ENCODE measurements at places on chromosomes 2 and 18.
A peak's percentile ranks its signal among the peaks of the same experiment; 100 is the strongest.

- no peak for DNase-seq
Observed at GRCh38 chr2:95052804-95053479, 27.4 kb downstream of the MAL start.

GRCh38 chr2:138010890-138011289 is 46.6 kb downstream of the HNMT start:
- DNase-seq: no peak

DNA sequence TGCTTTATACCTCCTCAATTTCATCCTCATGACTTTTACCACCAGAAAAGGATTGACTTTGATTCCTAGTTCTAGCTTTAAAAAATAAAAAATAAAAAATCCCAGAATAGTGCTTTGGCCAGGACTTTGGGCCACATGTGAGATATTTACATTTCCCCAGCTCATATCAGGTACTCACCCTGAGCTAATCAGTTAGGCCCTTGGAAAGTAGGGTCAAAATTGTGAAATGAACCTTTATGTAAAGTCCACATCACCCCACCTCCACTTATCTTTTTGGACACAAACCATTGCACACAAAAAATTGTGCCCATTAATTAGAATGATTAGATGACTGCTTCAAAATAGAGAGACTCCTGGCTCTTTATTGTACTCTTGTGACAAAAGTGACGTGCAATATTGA is 17.2 kb downstream of the ME2 start:
- no peak for DNase-seq

DNA sequence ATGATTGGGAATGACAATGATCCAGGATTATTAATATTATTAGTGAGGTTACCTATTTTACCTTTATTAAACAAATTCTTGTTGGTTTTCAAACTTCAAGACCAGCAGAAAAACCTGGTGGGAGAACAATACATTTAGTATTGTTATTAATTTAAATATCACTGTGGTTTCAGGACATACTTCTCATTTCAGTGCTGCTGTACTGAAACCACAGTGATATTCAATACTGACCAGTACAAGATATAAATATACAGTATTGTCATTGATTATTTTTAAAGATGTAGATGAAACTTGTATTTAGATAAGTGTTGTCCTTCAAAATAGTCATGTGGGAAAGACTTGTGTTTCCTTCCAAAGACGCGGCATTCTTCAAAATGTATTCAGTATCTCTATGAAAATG is 1047.3 kb upstream of the CELF4 start:
- DNase-seq: no peak

DNA sequence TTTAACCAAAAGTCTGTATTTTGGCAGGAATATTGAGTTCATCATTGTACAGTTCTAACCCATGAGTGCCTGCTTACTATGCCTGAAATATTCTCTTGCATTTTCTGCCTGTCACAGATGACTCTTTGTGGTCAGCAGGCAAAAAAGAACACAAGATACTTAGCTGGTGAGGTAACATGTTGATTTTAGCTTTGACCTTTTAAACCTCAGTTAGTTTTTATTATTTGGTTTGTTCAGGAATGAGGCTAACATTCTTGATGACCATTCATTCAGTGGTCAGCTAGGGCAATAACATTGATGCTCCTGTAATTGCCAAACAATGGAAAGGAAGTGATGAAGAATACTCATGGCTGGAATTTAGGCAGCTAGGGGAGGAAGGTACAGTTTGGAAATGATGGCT is 491.2 kb downstream of the PIK3C3 start:
- DNase-seq: no peak

DNA sequence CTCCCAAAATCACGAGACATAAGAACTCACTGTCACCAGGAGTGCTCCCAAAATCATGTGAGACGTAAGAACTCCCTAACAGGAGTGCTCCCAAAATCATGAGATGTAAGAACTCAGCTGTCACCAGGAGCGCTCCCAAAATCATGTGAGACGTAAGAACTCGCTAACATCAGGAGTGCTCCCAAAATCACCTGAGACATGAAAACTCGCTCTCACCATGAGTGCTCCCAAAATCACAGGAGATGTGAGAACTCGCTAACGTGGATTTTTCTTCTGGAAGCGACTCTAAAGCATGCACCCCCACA is 53.1 kb downstream of the CTDP1 start:
- DNase-seq: no peak

- DNase-seq: no peak
Observed at GRCh38 chr18:74914052-74914591, 294.8 kb downstream of the PTGR3 start.

- DNase-seq: no peak
Observed at GRCh38 chr2:38497670-38498037, 105.1 kb downstream of the HNRNPLL start.

GRCh38 chr2:129396980-129397599 is 582.4 kb upstream of the RAB6C start:
- peak; percentile 61 for DNase-seq

GRCh38 chr2:85801871-85802270 is 48.1 kb downstream of the ATOH8 start:
- no peak for DNase-seq

DNA sequence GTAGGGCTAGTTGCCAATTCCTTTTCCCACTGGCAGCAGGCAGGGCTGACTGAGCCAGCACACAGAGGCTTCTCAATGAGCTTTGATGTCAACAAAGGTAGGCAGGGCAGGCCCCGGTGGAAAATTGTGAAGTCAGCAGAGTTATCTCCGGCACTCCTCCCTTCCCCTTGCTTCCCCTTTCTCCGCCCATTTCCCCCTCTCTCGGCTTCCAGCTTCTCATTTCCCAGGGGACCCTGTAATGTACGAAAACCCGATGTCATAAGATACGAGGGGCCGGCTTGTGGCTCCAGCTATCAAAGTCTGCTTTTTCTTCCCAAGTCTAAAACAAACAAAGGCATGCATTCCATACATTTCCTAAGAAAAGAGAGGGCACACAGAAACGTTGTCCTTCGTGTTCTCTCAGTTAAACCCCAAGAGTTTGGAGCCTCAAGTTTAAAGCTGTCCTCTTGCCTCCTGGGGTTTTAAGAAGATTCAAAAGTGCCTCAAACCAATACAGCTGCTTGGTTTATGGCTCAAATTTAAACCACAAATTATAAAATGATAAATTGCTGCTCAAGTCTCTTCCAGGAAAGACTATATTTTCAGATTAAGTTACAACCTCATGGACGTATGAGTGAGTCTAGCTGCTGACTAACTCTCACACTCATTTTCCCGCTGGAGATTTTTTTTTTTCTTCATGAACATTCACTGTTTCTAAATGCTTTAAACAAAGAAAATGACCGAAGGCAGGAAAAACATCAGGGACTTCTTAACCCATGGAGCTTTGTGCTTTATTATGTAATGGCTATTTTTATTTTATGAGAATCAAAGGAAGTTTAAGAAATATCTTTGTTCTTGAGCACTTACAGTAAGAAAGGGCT is 27.2 kb upstream of the EML4 start:
- DNase-seq: no peak

DNA sequence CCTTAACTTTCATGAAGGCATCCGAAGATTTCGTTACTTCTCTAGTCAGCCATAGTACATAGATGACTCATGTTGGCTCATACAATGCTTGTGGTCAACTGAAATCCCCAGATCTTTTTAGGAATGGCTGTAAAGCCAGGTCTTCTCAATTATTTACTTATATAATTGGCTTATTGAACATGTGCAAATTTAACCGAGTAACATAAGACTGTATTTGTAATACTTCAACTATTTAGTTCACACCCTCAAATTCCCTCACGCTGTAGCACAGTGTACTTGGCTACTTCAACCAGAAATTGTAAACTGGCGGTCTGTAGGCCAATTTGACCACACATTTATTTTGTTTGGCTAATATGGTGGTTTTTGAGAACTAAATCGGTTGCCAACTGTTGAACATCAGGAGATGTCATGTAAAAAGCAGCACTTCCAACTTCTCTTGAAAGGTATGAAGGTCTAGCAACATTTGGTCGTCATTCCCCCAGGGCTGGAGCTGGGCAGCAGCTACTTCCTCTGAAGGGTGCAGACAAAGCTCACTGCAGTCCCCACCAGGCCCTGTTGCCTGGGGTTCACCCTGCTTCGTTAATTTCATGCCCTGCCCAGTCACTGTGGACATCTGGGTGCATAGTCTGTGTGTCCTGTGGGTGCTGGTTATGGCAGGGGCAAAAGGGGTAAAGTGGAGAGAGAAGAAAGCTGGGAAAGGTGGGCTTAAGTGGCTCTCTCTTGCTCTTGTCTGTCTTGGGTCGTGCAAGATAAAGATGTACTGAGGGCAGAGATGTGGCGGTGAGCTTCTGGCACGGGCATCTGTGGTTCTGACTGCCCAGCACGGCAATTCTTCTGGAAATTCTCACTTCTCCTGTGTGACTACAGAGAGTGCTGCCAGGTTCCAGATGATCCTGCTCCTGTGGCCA is 3.2 kb upstream of the SH3RF3 start:
- no peak for DNase-seq

- peak; percentile 93 for DNase-seq
Observed at GRCh38 chr18:59139291-59139614, 431 bp upstream of the SEC11C start.

GRCh38 chr2:23445450-23445868 is 60.5 kb downstream of the KLHL29 start:
- no peak for DNase-seq

DNA sequence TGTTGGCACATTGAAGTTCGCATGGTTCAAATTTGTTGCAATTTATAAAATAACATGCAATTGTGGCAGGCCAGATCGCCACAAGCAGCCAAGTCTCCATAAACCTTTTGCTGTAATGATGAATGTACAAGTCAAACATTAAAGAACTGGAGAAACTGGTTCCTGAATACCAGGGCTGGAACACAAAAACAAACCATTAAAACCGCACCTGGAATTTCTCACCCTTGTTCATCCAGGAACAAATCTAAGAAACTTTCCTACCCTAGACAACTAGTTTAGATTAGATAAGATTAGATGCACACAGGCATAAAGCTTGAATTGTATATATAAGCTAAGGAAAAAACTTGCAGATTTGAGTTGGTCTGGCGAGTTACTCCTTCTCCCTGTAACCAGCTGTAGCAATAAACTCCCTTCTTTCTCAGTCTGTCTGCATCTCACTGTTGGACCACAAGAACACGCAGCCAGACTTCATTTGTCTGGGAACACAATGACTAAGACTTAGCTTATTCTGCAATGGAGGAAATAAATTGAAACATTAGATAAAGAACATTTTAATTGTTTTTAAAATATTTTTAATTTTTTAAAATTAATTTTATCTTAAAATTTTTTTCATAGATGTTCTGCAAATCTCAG is 1835.5 kb upstream of the LRRTM1 start:
- no peak for DNase-seq

GRCh38 chr2:179273461-179273962 is 8.9 kb upstream of the SESTD1 start:
- DNase-seq: no peak
